ENCODE measurements at places on chromosomes 1 and 21.

- no peak for DNase-seq
Measured at GRCh38 chr1:38600286-38600685, 259.3 kb downstream of the RRAGC start.

DNA sequence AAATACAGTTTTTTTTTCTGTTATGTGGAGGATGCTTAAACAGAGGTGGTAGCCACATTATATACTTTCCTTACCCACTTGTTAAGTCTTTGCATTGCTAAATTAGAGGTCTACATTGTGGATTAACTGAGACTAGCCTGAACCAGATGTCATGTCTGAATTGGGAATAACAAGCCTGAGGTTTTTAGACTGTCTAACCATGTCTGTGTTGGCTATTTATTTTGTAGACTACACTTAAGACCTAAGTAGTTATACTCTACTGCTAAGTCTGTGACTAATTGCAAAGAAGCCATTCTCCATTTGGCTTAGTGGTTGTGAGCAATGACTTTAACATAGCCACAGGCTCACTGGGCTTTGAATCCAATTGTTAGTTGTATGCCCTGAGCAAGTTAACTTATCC is 45.4 kb downstream of the CDC14A start:
- DNase-seq: no peak

DNA sequence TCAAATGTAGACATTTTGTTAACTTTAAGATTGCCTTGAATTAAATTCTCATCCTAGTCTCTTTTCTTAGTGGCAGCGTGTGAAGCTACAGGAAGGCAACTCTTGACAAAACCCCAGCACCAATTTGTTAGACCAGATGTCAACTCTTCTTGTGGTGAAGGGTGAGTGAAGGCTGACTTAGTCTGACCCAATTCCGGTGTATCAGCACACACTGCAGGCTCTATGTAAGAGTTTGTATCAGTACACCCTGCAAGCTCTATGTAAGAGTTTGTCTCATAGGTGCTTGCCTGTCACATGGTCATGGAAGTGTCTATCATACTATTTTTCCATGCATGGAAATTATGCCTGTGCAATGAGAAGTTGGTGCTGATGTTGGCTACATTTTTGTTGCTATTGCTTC is 16.8 kb downstream of the CR2 start:
- no peak for DNase-seq

DNA sequence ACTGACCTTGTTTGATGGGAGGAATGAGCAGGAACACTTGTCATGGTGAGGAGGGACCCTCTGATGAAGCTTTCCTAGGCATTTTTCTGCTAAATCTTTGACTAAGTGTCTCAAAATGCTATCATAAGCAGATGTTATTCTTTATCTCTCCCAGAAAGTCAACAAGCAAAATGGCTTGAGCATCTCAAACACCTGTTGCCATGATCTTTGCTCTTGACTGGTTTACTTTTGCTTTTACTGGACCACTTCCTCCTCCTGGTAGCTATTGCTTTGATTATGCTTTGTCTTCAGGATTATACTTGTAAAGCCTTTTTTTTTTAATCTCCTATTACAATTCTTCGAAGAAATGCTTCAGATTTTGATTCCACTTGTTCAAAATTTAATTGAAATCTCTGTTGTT is 157.4 kb downstream of the GPR52 start:
- no peak for DNase-seq

DNA sequence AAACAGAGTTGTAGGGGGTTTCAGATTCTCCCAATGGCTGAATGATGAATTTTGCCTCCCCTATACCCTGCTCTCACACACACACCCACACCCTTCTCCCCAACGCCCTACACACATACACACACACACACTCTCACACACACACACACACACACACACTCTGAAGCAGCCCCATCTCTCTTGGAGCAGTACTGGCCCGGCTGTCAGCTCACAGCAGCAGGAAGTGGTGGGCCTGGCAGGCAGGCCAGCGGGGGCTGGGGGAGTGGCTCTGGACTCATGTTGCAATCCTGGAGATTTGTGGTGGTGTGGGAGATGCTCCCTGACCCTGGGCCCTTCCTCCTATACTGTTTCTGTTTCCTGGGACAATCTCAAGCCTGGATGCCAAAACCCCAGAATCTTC is 2.2 kb downstream of the IKBKE start:
- DNase-seq: no peak

DNA sequence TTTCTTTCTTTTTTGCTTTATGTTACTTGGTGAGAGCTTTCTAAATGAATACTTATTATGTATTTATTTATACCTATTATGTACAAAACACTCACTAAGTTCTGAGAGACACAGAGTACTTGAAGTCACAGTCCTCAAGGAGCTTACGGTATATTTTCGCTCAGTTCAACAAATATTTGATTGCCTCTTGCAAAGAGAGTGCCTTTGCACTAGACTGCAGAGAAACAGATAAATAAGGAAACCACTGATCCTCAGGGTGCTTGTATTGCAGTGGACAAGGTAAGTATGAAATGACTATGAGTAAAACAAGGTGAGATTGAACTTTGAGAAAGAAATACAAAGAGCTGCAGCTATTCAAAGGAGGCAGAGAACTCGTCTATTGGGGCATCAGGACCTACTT is 123.3 kb downstream of the C1orf21 start:
- no peak for DNase-seq

All from NCI-H2081 treated with DMSO at 0.1 percent for 48 hours (cell line).